PC-3 (cell line): ENCODE measurements at places on chromosomes 11 and 22.
A peak's percentile ranks its signal among the peaks of the same experiment; 100 is the strongest.

DNA sequence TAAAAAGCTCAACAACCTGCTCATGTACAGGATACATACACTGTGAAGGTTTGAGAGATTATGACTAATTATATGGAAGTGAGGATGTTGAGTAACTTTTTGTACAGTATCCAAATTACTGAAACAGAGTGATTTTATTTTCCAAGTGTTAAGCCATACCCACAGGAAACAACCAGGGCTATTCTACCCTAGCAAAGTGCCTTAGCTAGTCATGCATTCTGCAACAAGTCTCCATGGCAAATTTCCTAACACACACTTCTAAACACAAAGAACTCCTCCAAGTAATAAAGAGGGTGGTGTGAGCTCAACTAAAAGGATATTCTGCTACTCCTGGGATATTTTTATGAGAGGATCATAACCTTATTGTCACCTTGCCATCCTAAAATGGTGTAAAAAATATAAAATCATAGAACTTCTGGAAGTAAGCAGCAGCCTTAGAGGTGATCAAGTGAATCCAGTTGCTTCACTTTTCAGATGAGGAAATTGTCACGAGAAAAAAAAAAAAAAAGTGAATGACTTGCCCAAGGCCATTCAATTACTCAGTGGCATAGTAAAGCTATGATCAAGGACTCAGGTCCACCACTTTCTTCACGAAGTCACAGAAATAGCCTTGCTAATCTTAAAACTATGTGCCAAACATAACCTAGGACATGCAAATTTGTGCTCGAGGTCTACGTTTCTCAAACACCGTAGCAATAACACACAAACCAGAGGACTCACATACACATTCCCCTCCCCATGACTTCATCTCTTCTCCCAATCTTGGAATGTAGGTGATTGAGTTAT, 4.2 kb downstream of the LGR4 start:
- DNase-seq, result peak; percentile 80

- DNase-seq, result peak; percentile 4
These were observed 234.1 kb downstream of the KIRREL3 start for GRCh38 chr11:126766440-126766839.

GRCh38 chr22:32897400-32897799, 95.9 kb downstream of the TIMP3 start:
- no peak for DNase-seq

- no peak for DNase-seq
These were observed 82.7 kb downstream of the GGT1 start for GRCh38 chr22:24685531-24686190.

GRCh38 chr11:68749229-68750123, 1.8 kb downstream of the TESMIN start:
- no peak for DNase-seq

- no peak for DNase-seq
These were observed 710 bp upstream of the DGCR2 start for GRCh38 chr22:19122752-19123492.

- DNase-seq, result peak; percentile 65
These were observed 16.9 kb upstream of the PEX26 start for GRCh38 chr22:18060646-18061620.

- DNase-seq, result no peak
These were observed 85.7 kb downstream of the KIAA1671 start for GRCh38 chr22:25038239-25038638.

DNA sequence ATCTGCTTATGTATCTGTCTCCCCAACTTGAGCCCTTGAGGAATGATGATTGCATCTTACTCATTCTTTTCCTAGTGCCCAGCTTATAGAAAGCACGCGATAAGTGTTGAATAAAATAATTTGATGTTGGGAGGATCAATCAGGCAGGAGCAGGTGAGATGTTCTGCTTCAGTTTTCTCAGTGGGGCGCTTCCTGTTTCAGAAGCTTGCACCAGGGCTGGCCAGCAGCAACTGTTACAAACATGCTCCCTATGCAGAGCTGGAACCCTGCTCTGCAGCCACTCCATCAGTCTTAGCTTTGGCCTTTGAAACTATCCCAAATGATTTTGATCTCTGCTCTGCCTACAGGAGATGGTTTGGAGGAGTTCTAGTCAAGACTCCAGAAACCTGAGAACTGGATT, 3.9 kb downstream of the ENDOD1 start:
- no peak for DNase-seq

DNA sequence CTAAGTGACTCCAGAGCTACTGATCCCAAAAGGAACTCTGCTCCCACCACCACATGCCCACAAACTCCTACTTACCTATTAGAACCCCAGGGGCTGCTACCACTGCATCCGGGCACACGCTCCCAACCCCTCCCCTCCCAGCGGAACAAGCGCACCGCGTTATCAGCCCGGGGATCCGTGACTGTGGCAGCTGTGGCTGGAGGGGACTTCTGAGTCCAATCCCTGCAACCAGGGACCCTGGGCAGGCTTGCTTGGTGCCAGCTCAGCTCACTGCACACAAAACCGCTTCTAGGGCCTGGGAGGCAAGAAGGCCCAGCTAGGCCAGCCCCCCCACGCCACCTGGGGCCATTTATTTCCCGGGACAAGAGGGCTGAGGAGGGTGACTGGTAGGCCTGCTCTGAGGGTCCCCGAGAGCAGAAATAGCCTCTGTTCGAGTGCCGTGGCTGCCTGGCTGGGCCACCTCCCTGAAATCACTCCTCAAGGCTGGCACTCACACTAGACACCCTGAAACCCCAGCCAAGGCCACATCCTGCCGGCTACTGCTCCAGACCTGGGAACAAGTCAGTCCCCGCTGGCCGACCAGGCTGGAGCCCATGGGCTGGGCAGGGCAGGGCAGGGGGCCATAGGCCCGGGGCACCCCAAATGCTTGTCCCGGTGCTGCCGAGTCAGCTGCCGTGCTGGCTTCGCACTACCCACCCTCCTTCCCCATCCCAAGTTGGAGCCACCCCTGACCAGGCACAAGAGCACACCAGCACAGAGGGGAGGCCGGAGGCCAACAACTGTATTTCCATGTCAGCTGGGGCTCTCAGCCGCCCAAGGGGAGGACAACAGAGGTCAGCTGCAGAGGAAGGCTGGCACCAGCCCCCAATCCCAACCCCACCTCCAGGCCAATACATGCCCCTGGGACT, 1.9 kb upstream of the IFITM10 start:
- no peak for DNase-seq
